ENCODE measurements at places on chromosomes 2 and 18. TPM values are rescaled to one million over a fixed set of nuclear protein-coding genes. Genes with fewer than 3 reads are reported as not detected.

GRCh38 chr2:152493417-152493816 lies 158.4 kb downstream of the FMNL2 start:
- H3K27me3 ChIP-seq: no peaks in the 10 kb centered on the region
- H3K36me3 ChIP-seq: no peaks in the 10 kb centered on the region
- no peak overlapping the region for H3K27ac ChIP-seq
- DNase-seq: no peak
- no peak overlapping the region for H3K4me3 ChIP-seq
- H3K4me1 ChIP-seq: peaks cover 12% of the 10 kb centered on the region

DNA sequence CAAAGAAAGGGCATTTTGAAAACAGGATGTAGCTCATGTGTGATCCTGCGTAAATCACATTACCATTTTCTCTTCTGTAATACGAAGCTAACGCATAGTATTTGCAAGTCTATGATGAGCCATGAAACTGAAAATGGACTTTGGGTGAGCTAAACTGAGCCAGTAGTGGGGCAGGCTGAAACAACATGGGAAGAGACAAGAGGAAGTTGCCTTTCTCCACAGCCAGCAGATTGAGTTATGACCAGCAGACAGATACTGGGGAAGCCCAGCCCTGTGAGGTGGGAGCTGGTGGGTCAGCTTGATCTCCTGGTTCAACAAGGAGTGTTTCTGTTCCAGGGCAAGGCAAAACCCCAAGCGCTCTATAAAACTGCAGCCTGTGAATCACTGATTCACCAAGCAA lies 11.8 kb downstream of the CYRIA start:
- no peaks in the 10 kb centered on the region for H3K27me3 ChIP-seq
- peaks cover 34% of the 10 kb centered on the region for H3K4me1 ChIP-seq
- no peak overlapping the region for H3K4me3 ChIP-seq
- no peaks in the 10 kb centered on the region for H3K36me3 ChIP-seq

GRCh38 chr2:29834624-29835023 lies 86.8 kb downstream of the ALK start:
- no peaks in the 10 kb centered on the region for H3K36me3 ChIP-seq
- H3K4me3 ChIP-seq: no peak overlapping the region
- no peaks in the 10 kb centered on the region for H3K27me3 ChIP-seq
- no peaks in the 10 kb centered on the region for H3K4me1 ChIP-seq
- no peak overlapping the region for H3K27ac ChIP-seq

GRCh38 chr18:46481847-46482245 lies 175.2 kb downstream of the LOXHD1 start:
- no peak overlapping the region for H3K4me3 ChIP-seq
- H3K4me1 ChIP-seq: no peaks in the 10 kb centered on the region
- H3K27ac ChIP-seq: no peak overlapping the region
- no peaks in the 10 kb centered on the region for H3K27me3 ChIP-seq

The CRYBA2 gene
- total RNA-seq: not detected

The ROCK1 gene
- total RNA-seq: 17.0 TPM

DNA sequence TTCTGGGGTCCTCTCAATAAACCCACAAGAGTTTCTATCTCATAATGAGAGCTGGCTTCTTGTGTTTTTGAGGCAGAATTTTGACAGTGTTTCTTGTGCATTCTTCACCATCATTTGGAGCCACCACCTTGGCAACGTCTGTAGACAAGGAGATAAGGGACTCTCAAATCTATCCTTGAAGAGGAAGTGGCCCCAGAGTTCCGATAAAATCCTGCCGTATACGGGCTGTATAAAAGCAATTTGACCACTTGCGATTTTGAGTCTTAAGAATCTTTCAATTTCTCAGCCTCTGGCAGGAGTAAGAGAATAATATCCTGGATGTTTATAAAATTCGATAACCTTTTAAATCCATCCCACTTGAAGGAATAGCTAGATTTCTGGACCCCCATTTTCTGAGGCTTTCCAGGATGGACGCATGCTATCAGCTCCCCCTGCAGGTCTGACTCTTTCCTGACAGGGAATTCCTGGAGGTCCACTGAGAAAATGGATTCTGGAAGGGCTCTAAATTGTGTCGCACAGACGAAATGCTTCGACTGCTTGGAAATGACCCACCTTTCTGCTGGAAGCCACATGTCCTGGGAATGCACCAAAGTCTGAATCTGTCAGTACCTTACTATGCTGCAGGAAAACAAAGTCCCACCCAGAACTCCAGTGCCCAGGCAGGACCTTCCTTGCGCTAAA lies 54.1 kb downstream of the E2F6 start:
- no peaks in the 10 kb centered on the region for H3K27me3 ChIP-seq
- H3K36me3 ChIP-seq: no peaks in the 10 kb centered on the region
- no peak overlapping the region for H3K27ac ChIP-seq
- peaks cover 5% of the 10 kb centered on the region for H3K4me1 ChIP-seq
- DNase-seq: peak; percentile 63

The SLC11A1 gene
- under 0.01 TPM for total RNA-seq

- H3K36me3 ChIP-seq: no peaks in the 10 kb centered on the region
- no peak overlapping the region for H3K4me3 ChIP-seq
- peaks cover 44% of the 10 kb centered on the region for H3K27me3 ChIP-seq
- H3K27ac ChIP-seq: no peak overlapping the region
- H3K4me1 ChIP-seq: no peaks in the 10 kb centered on the region
Observed at GRCh38 chr18:574149-574860, 5.9 kb upstream of the CETN1 start.

The SIX2 gene
- total RNA-seq: not detected

- no peak overlapping the region for H3K27ac ChIP-seq
- H3K36me3 ChIP-seq: no peaks in the 10 kb centered on the region
- peaks cover 28% of the 10 kb centered on the region for H3K4me1 ChIP-seq
- no peak overlapping the region for H3K4me3 ChIP-seq
- no peaks in the 10 kb centered on the region for H3K27me3 ChIP-seq
Observed at GRCh38 chr18:77110936-77111335, 21.6 kb downstream of the MBP start.

The CTDP1 gene
- 17.6 TPM for total RNA-seq

The BOD1L2 gene
- total RNA-seq: not detected

The CTNNA2 gene
- not detected for total RNA-seq

DNA sequence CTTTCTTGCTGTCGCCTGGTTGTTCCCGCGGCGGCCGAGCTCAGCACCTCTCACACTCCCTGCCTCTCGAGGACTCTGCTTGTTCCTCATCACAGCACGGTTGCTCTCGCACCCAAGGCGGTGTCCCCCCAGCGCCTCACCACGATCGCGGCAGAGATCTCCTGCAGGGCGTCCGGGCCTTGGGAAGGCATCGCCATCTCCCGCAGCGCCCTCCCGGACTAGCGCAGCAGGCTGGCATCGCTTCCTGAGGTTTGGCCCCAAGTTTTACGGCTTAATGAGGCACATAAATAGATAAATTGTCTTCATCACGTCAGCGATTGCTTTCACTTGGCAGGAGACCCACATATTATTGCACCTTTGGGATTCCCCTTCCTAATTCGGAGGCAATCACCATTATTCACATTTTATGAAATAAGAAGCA lies 125.4 kb downstream of the RGPD3 start:
- no peak overlapping the region for H3K4me3 ChIP-seq
- no peak for DNase-seq
- H3K27me3 ChIP-seq: no peaks in the 10 kb centered on the region
- no peaks in the 10 kb centered on the region for H3K36me3 ChIP-seq
- no peaks in the 10 kb centered on the region for H3K4me1 ChIP-seq

- no peak overlapping the region for H3K4me3 ChIP-seq
- DNase-seq: no peak
- H3K4me1 ChIP-seq: peaks cover 9% of the 10 kb centered on the region
- H3K27ac ChIP-seq: no peak overlapping the region
Observed at GRCh38 chr2:227450311-227450841, 21.6 kb upstream of the AGFG1 start.

The SRSF7 gene
- 260 TPM for total RNA-seq

DNA sequence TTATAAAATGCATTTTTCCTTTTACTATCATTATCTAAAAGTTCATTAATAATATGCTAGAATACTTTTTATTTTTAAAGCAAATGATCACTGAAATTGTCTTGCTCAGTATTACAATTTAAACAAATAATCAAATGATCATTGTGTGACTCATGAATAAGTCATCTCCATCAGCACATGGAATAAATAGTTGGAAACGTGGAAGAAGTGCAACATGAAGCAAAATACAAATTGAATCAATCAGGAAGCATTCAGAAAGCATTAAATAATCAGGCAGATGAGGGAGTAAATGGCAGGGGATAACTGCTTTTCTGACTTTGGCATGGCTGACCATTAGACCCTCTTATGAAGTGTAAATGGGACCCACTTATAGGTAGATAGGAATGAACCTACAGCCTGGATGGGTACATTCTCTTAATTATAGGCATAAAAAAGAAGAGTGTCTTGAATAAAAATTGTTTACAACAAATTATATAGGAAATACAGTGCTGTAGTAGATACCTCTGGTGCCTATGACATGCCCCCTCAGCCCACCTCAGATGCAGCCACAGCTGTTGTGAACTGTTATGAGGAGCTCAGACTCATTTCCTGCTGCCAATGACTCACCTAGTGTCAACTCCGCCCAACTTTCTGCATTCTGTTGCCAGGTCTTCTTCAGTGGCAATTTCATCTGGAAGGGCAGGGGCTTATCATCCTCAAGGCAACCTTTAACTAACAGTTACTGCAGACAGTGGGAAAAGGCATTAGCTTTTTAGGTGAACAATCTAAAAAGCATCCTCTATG lies 936.0 kb downstream of the TRIB2 start:
- no peak overlapping the region for H3K27ac ChIP-seq
- no peaks in the 10 kb centered on the region for H3K4me1 ChIP-seq
- H3K4me3 ChIP-seq: no peak overlapping the region
- no peaks in the 10 kb centered on the region for H3K27me3 ChIP-seq
- DNase-seq: peak; percentile 73

DNA sequence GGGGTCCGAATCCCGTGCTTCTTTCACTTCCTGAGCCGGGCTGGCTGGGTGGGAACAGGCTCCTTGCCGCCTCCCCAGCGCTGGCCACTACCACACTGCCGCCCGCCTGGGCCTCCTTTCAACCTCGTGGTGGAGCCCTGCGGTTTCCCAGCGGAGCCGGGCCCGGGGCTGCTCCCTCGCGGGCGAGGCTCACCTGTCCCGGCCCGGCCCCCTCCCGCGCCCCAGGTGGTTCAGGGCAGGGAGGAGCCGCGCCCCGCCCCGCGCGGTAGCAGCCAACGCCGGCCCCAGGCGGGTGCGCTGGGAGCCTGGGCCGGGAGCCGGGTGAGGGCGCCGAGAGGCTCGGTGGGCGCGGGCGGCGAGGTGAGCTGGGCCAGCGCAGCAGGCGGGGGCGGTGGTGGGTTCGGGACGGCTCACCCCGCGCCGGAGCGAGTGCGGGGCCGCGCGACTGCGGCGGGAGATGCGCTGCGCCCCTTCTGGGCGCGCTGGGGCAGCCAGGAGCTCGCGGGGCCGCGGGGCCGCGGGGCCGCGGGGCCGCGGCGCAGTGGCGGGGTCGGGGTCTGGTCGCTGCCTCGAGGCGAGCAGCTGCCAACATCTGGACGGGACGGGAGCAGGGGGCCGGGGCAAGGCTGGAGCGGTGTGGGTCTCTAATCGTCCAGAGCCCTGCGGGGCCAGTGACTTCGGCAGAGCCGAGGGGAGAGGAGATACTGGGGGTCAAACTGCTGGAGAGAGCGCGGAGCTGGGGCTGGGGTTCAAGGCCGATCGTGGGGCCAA lies at the start of gene LYPD6B:
Gene LYPD6B, plus strand, starts transcription at position 258 of the 771 bp plus-strand sequence. CDS start 92,250 bp downstream, outside the sequence.
- no peak for DNase-seq
- H3K4me3 ChIP-seq: no peak within 1 kb of the TSS
- H3K36me3 ChIP-seq: no peaks in the 10 kb centered on the region
- H3K27me3 ChIP-seq: peaks cover 37% of the 10 kb centered on the region
- H3K4me1 ChIP-seq: no peaks in the 10 kb centered on the region

DNA sequence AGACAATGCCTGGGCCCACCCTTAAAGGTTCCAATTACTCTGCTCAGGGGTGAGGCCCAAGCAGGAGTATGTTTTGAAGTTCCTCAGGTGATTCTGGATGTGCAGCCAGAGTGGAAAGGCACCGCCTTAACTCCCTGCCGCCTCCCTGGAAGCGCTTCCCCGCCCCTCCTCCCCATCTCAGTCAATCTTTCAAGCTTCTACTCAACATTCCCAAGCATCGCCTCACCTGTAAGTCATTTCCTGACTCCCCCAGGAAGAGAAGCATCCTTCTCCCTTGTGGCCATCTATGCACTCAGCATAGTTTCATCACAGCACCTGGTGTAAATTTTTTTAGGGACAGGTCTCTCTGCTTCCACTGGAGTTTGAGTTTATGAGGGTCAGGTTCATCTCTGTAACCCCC lies 67.5 kb downstream of the MYL12B start:
- H3K4me1 ChIP-seq: no peaks in the 10 kb centered on the region
- DNase-seq: no peak
- no peak overlapping the region for H3K4me3 ChIP-seq
- H3K27ac ChIP-seq: no peak overlapping the region

The EMILIN2 gene
- total RNA-seq: under 0.01 TPM

GRCh38 chr2:225602205-225602604 lies 202.7 kb downstream of the NYAP2 start:
- DNase-seq: no peak
- H3K27ac ChIP-seq: no peak overlapping the region
- H3K36me3 ChIP-seq: no peaks in the 10 kb centered on the region
- no peaks in the 10 kb centered on the region for H3K4me1 ChIP-seq
- no peak overlapping the region for H3K4me3 ChIP-seq

DNA sequence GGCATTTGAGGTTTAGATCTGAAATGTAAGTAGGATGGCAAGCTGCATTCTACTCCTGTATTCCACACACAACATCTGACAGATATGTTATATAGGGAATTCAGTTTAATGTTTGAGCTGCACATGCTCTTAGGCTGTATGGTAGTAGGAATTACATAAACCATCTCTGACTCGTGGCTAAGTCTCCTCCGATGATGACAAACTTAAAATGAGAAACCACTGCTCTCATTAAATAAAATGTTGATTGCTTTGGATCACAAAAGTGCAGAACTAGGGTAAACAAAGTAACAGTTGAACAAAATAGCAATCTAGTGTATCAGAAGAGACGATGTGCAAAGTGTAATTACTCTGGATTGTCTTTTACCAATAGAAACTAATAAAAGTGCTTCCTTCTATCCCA lies 50.1 kb upstream of the WDR75 start:
- H3K27ac ChIP-seq: no peak overlapping the region
- no peak overlapping the region for H3K4me3 ChIP-seq
- H3K4me1 ChIP-seq: peaks cover 6% of the 10 kb centered on the region
- H3K36me3 ChIP-seq: no peaks in the 10 kb centered on the region

GRCh38 chr2:63675026-63675425 lies 86.3 kb downstream of the MDH1 start:
- H3K4me1 ChIP-seq: no peaks in the 10 kb centered on the region
- H3K27ac ChIP-seq: no peak overlapping the region
- peaks cover 3% of the 10 kb centered on the region for H3K27me3 ChIP-seq
- H3K36me3 ChIP-seq: no peaks in the 10 kb centered on the region

The C2orf78 gene
- not detected for total RNA-seq

Data from IMR-90 (cell line).